ENCODE measurements at places on chromosomes 13 and 19. TPM values are rescaled to one million over a fixed set of nuclear protein-coding genes. Genes with fewer than 3 reads are reported as not detected.

Gene UBE2L5
- total RNA-seq: not detected

Gene GRK1
- total RNA-seq: 0.06 TPM

Gene ZNF587
- 16.6 TPM for total RNA-seq

Gene IZUMO2
- not detected for total RNA-seq

Gene ZNF793
- total RNA-seq: 1.7 TPM

Gene GPATCH1
- 13.3 TPM for total RNA-seq

Gene SLITRK6
- total RNA-seq: not detected

Gene MAP2K7
- total RNA-seq: 7.6 TPM

Gene CPB2
- total RNA-seq: not detected

Gene PROSER3
- total RNA-seq: 14.3 TPM

Gene SPTBN4
- total RNA-seq: 0.14 TPM

Gene RETN
- not detected for total RNA-seq

Gene PRTN3
- total RNA-seq: not detected

Gene C5AR2
- not detected for total RNA-seq

Gene NCAN
- total RNA-seq: not detected

Gene SLC6A16
- 0.29 TPM for total RNA-seq

Gene LRP3
- total RNA-seq: 26.3 TPM
